Daoy (cell line): ENCODE measurements at places on chromosomes 1 and 21.

- DNase-seq: peak; percentile 90
Observed at GRCh38 chr1:162541619-162542141, 19.8 kb upstream of the UAP1 start.

DNA sequence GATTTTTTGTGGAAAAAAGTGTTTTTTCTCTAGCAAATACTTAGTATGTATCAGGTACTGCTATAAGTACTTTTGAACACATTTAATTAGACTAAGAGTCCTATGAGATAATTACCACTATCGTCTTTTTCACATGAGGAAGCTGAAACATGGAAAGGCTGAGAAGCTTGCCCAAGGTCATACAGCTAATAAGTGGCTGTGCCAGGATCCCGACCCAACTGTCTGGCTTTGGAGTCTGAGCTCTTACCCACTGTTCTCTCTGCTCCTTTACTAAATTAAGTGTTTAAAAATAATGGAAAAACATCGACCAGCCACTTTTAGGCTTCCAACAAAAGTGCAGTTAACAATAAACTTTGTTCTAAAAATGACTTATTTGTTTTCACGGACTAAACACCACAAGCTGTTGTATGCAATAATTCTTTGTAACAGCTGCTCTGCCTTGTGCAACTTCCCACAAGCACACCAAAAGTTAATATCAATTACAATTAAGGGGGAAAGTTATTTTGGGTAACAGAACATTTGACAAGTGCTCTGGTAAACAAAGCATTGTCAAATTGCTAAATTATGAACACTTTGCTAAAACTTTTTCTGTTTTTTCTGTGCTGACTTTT lies 75.7 kb downstream of the CRB1 start:
- DNase-seq: no peak

DNA sequence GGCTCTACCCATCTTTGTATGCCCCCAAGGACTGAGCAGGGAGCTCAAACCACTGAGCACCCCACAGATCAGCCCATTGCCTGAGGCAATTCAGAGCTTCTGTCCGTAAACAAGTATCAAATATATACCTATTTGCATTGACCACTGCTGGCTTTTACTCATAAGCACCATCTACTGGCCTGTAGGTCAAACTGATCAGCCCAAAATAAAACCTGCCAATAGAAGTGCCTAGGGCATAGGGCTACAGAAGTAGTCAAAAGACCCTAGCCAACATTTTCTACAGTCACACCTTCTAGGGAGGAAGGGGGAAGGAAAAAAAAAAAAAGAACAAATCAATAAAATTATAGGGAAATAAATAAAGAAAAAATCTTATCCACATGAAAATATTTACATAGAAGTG lies 5.3 kb upstream of the LCE3D start:
- DNase-seq: no peak

DNA sequence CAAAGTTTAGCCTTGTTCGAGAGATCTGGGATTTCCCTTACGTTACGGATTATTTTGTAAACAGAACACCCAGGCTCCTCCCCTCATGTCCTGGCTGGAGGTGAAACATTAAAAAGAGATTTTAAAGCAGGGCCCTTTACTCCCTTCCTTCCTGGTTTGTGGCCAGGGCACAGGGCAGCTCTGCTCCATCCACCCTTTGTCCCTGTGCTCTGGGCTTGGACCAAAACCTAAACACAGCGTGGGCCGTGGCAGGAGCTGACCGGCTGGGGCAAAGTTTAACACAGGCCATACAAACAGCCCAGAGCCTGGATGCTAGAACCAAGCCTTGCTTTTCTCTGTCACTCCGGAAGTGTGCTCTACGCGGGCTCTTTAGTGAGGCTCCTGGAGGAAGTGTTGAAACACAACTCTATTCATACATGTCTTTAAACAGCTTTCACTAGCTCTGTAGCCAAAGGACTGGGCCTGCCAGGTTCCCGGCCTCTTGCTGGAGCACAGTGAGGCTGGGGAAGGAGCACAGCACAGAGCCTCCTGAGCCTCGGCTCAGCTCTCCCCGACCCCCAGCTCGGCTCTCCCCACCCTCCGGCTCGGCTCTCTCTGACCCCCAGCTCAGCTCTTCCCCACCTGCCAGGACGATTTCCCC lies 84.7 kb downstream of the PDE9A start:
- no peak for DNase-seq

DNA sequence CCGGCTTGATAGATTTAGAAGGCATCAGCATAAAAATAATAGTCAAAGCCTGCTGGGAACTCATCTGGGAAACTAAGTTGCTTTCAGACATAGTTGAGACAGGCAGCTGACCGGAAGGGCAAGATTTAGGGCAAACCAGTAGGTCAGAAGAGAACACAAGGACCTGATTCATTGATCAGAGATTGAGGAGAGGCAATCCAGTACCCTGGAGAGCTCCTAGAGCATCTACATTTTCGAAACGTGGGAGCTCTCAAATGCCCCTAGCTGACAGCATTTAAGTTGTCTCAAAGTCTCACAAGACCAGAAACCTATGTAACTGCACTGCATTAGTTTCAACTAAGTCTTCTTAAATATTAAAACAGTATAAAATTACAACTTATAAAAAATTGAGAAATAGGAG lies 22.9 kb upstream of the MTF2 start:
- no peak for DNase-seq

- no peak for DNase-seq
Observed at GRCh38 chr1:235112297-235113182, 16.1 kb downstream of the TOMM20 start.

DNA sequence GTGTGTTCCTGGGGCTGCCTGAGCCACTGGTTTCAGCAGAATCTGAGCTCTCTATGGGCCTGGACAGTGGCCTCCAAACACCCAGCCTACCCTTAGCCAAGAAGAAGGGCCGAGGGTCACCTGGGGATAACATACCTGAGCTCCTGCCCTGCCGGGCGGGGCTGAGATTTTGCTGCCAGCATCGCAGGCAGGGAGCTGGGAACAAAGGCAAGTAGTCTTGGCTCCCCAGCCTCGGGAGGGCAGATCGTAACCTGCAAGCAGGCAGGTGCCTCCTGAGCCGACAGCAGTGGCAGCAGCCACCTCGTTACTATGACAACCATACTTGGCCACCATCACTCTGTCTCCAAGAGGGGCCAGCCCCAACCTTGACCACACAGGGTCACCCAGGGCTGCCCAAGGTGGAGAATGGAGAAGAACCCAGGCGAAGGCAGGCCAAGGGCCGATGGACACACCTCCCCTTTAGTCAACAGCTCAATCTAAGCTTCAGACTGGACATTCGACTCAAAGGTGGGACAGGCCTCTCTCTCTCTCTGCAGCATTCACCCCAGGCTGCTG lies 54.6 kb downstream of the TOMM20 start:
- DNase-seq: no peak

GRCh38 chr1:92826792-92827191 lies 5.0 kb upstream of the RPL5 start:
- peak; percentile 60 for DNase-seq

- no peak for DNase-seq
Observed at GRCh38 chr1:71498542-71498941, 417.7 kb upstream of the ZRANB2 start.

DNA sequence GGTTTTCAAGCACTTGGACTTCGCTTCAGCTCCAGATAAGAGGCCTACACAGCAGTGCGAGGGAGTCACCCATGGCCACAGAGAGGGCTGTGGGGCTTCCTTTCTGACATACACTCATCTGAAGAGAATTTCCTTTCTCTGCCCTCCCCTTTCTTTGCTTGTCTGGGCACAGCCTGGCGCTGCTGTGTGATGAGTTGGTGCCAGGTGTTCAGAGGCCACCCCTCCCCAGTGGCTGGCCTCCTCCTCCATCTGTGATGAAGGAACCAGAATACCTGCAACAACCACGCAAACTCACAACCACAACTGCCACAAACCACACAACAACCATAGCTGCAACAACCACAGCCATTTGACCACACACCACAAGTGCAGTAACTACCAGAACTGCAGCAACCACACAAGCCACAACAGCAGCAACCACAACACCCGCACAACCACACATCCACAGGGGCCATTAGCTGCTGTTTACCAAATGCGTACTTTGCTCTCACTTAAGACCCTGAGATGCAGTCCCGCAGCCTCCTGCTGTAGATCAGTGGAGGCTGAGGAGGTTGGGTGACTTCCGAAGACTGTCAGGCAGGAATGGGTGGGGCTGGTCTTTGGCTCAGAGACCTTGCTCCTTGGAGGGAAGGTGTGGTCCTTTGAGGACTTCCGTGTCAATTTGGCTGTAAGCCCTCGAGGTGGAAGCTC lies 71.1 kb downstream of the IER5 start:
- DNase-seq: peak; percentile 72

DNA sequence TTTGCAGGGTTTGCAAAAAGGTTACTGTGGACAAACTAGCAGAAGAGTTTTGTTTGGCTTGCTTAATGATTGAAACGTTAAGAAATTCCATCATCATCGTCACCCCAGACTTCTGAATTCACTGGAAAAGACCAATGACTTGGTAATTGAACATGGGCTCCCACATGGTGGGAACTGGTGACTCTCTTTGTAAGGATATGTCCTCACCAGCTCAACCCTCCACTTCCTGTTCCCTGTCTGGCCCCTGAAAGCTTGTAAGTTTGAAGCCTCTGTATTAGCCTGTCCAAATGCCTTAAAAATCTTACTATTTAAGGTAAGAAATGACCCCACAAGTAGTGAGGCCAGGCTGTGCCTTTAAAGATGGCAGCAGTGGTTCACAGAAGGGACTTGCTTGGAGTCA lies 9.7 kb downstream of the SYT6 start:
- DNase-seq: no peak

DNA sequence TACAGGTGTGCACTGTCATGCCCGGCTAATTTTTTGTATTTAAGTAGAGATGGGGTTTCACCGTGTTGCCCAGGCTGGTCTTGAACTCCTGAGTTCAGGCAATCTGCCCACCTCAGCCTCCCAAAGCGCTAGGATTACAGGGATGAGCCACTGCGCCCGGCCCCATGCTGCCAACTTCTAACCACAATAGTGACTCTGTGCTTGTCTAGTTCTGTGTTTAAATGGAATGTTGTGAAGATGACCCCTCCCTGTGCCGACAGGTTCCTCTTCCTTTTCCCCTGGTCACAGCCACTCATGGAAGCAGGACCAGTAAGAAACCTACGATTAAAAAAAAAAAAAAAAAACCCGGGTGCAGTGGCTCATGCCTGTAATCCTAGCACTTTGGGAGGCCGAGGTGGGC lies 4.7 kb downstream of the MAP1LC3C start:
- peak; percentile 28 for DNase-seq

DNA sequence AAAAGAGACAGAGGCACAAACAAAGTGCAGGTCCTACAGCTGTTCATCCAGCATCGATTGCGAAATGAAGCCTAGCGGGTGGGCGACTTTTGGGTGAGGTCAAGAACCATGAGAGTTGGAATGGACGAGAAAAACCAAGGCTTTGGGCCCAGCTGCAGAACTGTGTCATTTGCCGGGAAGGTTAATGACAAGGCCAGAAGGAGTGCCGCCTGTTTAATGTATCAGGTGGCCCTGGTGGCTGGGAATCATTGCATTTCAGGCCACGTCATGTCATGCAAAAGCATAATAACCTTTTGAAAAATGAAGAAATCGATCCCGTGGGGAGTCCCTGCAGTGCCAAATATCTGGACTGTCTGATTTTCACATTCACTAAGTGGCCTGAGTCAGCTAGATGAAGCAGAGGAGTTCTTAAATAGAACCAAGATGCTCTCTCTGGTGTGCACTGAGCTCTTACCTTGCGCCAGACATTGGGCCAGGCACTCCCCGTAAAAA lies 8.1 kb upstream of the RCC2 start:
- no peak for DNase-seq

- DNase-seq: no peak
Observed at GRCh38 chr1:179300112-179300511, 6.5 kb downstream of the SOAT1 start.

DNA sequence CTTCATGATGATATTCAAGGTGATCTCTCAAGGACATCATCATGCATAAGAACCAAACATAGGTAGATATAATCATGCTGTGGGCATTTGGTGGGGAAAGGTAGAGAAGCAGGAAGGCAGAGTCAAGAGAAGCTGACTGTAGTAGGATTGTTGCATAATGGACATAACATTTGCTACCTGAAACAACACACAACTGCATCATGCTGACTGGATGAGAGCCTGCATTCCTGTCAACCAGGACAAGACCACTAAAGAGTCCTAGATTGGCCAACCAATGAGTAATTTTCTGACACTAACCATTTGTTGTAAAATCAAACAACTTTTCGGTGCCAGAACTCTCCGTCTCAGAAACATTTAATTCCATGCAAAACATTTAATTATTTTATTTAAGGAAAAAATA lies 377.2 kb downstream of the PLPP3 start:
- no peak for DNase-seq

- no peak for DNase-seq
Observed at GRCh38 chr1:8841395-8841794, 24.0 kb upstream of the RERE start.

GRCh38 chr1:101188331-101188730 lies 48.5 kb upstream of the S1PR1 start:
- peak; percentile 44 for DNase-seq

- DNase-seq: peak; percentile 85
Observed at GRCh38 chr1:230849451-230850224, 18.7 kb downstream of the C1orf198 start.

GRCh38 chr1:4033129-4033676 lies 133.1 kb upstream of the C1orf174 start:
- DNase-seq: no peak

- DNase-seq: no peak
Observed at GRCh38 chr1:10900691-10901090, 104.2 kb upstream of the CASZ1 start.

DNA sequence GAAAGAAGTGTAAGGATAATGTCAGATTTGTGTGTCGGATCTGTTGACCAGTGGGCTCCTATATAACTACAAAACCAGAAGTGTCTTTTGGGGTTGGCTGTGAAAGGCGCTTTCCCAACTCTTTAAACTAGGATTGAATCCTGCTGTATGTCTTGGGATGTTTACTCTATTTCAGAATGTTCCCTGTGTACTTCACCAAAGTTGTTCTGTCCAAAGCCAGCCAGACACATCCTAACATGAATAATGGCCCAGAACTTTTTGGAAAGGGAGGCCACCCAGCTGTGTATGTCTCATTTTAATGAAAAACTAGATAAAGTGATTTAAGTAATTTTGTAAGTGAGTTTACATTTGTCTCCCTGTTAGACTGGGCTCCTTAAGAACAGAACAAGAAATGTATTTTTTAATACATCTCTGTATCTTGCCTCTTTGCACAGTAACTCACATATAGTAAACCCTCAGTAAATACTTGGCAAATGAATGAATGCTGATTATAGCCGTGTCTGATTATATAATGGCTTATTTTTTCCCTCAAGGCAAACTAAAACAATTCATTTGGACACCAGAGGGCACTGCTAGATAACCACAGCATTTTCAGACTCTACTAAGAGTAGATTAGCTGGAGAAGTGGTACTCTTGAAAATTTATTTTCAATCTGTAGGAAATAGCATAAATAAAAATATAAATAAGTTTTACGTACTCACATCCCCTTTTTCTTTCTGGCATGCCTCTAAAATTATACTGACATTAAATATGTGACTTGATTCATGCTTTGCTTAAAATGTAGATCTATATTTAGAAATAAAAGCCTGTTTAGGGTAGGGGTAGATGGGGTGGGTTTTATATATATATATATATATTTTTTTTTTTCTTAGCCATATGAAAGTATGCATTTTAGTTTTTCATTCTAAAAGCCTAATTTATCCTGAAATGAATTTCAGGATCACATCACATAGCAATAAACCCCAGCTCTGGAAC lies 23.8 kb downstream of the TSEN15 start:
- peak; percentile 28 for DNase-seq

GRCh38 chr1:86000601-86001000 lies 156.0 kb downstream of the COL24A1 start:
- no peak for DNase-seq
